ENCODE measurements at places on chromosomes 1 and 21.

DNA sequence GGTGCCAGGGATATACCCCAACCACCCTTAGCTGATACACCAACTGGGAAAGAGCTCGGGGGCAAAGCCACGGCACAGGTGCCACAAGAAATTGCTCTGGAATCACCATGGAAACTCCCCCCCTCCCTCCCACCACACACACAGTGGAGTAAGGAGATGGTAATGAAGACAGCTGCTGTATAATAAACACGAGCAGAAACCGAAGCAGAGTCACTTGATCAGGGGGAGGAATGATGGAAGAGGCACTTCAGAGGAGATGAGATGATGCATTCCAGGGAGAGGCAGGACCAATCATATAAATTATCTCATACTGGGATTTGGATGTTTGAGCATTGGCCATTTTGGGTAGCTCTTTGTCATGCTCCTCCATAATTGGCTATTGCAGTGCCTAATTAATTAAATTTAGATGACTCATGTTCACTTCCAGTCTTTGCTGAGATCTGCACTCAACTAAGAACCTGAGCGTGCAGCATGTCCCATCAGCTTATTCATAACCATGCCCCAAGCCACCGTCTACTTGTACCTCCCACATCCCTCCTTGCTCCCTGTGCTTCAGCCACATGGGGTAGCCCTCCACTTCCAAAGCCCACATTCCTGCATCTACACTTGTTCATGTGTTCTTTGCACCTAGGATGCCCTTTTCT is 189.5 kb downstream of the ZSCAN20 start:
- no peak for DNase-seq

DNA sequence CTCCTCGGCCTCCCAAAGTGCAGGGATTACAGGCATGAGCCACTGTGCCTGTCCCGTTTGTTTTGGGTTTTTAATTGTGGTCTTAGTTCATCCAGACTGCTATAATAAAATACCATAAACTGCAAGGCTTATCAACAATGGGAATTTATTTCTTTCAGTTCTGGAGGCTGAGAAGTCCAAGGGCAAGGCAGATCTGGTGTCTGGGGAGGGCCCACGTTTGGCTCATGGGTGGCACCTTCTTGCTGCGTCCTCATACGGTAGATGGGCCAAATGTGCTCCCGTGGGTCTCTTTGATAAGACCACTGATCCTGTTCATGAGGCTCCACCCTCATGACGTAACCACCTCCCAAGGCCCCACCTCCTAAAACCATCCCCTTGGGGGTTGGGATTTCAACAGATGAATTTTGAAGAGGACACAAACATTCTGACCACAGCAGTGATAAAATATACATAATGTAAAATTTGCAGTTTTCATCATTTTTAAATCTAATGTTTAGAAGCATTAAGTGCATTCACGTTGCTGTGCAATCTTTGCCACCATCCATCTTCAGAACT is 133.4 kb upstream of the ERRFI1 start:
- DNase-seq = no peak

DNA sequence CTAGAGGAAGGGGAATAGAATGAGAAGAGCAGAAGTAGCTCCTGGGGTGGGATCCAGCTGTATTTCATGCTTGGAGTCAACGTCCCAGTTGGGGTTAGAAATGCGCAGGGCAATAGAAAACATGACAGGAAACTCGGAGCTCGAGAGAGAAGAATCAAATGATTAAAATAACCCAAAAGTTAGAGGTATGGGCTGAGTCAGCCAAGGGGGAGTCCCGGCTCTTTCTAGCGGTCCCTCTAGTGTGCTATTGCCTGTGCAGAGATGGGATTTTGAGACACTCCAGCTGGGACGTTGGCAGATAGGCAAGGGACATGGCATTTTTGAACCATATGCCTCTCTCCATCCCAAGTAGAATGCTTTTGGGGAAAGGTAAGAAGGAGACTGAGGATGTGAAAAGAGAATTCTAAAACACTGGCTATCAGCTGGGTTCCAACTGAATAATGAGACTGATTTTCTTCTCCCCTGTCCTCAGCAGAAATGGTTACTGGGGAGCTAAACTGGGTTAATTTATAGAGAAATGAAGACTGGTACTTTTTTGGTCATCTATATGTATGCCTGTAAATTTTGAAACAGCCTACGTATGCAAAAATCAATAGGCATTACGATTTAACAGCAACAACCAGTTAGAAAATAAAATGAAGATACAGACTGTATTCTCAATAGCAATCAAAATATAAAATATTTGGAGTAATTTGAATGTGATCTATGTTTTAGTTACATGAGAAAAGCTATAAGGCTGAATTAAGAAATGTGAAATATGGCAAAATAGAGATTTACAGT is 7.0 kb upstream of the VPS26C start:
- no peak for DNase-seq

DNA sequence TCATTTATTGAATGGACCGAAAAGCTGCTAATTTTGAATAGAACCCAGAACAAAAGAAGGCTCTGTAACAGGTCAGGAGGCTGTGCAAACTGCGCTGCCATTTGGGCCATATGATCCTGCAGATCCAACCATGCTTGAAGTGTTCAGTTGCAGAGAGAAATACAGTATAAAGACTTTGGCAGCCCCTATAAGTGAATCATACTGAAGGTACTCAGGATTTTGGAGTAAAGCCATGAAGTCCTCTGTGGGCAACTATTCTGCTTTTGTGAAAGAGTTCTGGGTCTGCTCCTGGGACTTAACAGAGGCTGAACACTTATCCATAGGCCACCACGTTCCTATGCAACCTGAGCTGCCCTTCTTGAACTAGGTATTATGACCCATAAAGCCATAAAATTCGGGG is 1613.6 kb upstream of the PRMT6 start:
- no peak for DNase-seq

GRCh38 chr1:227797625-227798024 is 17.9 kb upstream of the PRSS38 start:
- DNase-seq = no peak

- peak; percentile 73 for DNase-seq
Observed at GRCh38 chr1:24765308-24765988, 20.2 kb downstream of the CLIC4 start.

DNA sequence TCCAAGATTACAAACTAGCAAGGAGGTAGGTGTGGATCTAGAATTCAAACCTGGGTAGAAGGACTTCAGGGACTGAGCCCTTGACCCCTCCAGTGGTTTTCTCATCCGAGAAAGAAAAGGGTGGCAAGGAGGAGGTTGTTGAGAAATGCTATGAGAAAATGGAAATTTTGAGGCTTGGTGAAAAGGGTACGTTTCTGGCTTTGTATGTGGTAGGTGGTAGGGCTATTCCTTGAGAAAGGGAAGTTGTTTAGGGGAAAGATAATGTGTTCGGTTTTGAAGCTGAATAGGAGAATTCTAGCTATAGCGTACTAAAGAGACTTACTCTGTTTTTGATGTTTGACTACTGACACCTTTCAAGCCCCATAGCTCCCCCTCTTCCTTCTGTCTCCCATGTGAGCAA is 133.8 kb downstream of the CNIH3 start:
- no peak for DNase-seq

DNA sequence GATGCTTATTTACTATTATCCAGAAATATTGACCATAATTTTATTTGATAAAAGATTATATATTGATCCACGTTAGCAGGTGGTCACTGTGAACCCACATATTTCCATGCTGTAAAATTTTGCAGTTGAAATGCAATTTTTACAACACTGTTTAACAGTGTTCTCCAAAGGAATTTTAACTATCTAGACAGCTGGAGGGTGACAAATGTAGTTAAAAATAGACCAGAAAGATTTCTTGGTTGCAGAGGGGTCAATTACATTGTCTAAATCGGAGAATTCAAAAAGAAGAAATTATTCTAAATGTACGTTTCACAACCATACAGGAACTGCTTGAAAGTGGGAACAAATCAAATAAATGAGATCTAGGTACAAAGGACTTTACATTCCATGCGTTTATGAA is 625.2 kb upstream of the NCAM2 start:
- no peak for DNase-seq

- DNase-seq = peak; percentile 17
Observed at GRCh38 chr1:87053446-87053845, 139.0 kb downstream of the HS2ST1 start.

DNA sequence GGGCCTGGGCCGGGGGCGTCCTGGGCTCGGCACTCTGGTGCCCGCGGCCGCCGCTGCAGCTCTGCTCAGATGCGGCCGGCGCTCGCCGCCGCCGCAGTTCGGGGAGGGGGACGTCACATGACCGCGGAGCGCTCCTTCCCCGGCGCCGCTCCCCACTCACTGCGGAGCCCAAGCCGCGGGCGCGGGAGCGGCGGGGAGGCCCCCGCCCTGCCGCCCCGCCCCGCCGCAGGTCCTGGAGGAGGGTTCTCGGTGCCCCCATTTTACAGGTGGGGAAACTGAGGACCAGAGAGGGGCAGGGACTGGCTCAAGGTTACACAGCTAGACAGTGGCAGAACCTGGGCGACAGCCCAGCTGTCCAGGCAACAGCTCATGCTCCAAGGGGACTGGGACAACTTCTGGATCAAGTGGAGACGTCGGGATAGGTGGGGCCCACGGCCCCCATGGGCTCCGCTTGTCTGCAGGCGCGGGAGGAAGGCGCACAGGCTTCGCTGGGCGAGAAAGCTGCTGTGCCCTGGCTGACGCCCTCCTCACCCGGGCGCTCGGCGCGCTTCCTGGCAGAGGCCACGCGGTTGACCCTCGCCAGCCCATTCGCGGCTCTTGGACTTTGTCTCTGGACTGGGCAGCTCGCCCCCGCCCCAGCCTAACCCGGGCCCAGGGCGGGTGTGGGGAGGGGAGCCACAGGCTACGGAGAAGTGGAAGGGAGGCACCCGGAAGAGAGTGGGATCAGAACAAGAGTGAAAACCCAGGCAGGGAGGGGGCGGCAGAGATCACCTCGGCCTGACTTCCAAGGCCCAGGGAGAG is at the start of gene RAP1GAP:
Gene RAP1GAP (minus strand): TSS at position 100 of the 801 bp plus-strand sequence. CDS start 49,325 bp downstream, outside the sequence.
- no peak for DNase-seq

DNA sequence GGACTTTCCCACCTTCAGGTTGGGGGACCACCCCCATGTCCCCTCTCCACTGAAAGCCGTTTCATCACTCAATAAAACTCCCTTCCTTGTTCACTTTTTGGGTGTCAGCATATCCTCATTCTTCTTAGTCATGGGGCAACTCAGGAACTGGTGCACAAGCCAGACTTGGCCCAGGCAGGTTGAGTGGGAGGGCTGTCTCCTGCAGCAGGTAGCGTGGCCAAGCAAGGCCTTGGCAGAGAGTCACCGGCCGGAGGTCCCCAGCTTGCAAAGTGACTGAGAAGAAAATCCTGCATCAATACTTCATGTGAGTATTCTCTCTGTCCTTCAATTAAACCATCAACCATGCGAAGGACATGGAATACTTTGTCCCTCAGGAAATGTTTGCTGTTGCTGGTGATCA is 148.9 kb downstream of the RHOU start:
- no peak for DNase-seq

All from fibroblast of lung (primary cell).